Psoas muscle (tissue), 8 donors: ENCODE measurements at places on chromosomes 12 and 14. TPM values are rescaled to one million over a fixed set of nuclear protein-coding genes. Genes with fewer than 3 reads are reported as not detected.
A peak's percentile ranks its signal among the peaks of the same experiment; 100 is the strongest.

- no peak overlapping the region for H3K4me3 ChIP-seq
- H3K27me3 ChIP-seq: no peaks in the 10 kb centered on the region
- no peak overlapping the region for H3K27ac ChIP-seq
- H3K4me1 ChIP-seq: no peaks in the 10 kb centered on the region
- DNase-seq: no peak
These were observed 77.5 kb upstream of the ABCD2 start for GRCh38 chr12:39697108-39697507.

- H3K4me1 ChIP-seq: no peaks in the 10 kb centered on the region
- H3K27me3 ChIP-seq: no peaks in the 10 kb centered on the region
- no peak overlapping the region for H3K27ac ChIP-seq
- H3K36me3 ChIP-seq: no peaks in the 10 kb centered on the region
These were observed 2.1 kb downstream of the PLD4 start for GRCh38 chr14:104926619-104927431.

GRCh38 chr14:102370305-102370809, 7.6 kb downstream of the TECPR2 start:
- H3K27me3 ChIP-seq: no peaks in the 10 kb centered on the region
- no peak for DNase-seq
- H3K27ac ChIP-seq: no peak overlapping the region
- peaks cover 11% of the 10 kb centered on the region for H3K4me1 ChIP-seq
- H3K36me3 ChIP-seq: no peaks in the 10 kb centered on the region

DNA sequence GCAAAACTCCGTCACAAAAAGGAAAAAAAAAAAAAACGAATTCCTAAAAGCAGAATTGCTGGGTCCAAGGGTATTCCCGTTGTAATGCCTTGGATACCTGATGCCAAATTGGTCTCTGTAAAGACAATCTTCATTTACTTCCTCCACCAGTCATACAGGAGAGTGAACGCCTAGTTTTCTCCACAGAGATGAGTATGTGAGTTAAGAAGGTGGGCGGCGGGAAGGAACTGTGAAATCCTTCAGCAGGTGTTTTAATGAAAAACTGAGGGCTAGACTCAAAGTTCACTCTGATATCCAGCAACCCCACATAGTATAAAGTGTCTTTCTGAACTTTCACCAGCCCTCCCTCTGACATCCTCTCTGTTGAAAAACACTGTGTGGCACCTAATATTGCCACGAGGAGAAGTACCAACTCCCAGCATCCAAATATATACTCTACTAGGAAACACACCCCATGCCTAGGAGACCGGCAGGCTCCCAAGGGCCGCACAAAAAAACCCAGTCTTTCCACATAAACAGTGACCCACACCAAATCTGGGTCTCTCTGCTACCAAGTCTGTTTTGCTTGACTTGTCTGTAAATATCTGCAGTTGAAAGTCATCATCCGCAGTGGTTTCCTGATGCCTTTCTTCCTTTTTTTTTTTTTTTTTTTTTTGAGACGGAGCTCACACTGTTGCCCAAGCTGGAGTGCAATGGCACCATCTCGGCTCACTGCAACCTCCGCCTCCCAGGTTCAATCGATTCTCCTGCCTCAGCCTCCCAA, 30.3 kb upstream of the FOXN3 start:
- DNase-seq: no peak
- H3K27me3 ChIP-seq: no peaks in the 10 kb centered on the region
- H3K36me3 ChIP-seq: no peaks in the 10 kb centered on the region
- no peak overlapping the region for H3K4me3 ChIP-seq

GRCh38 chr12:53820514-53821306, 68.9 kb upstream of the CISTR start:
- H3K4me3 ChIP-seq: no peak overlapping the region
- H3K27ac ChIP-seq: no peak overlapping the region
- no peaks in the 10 kb centered on the region for H3K4me1 ChIP-seq
- no peaks in the 10 kb centered on the region for H3K36me3 ChIP-seq

GRCh38 chr12:125406131-125406530, 340.9 kb downstream of the AACS start:
- no peaks in the 10 kb centered on the region for H3K4me1 ChIP-seq
- H3K27ac ChIP-seq: no peak overlapping the region
- no peaks in the 10 kb centered on the region for H3K36me3 ChIP-seq

GRCh38 chr12:106049546-106049945, 89.2 kb downstream of the NUAK1 start:
- H3K36me3 ChIP-seq: no peaks in the 10 kb centered on the region
- H3K27ac ChIP-seq: no peak overlapping the region
- no peaks in the 10 kb centered on the region for H3K27me3 ChIP-seq
- no peak for DNase-seq
- no peak overlapping the region for H3K4me3 ChIP-seq

GRCh38 chr14:22980672-22981089, 1.7 kb downstream of the AJUBA start:
- DNase-seq: no peak
- H3K27me3 ChIP-seq: peaks cover 38% of the 10 kb centered on the region
- peak overlapping the region; percentile 71 for H3K4me3 ChIP-seq
- peaks cover 14% of the 10 kb centered on the region for H3K4me1 ChIP-seq

DNA sequence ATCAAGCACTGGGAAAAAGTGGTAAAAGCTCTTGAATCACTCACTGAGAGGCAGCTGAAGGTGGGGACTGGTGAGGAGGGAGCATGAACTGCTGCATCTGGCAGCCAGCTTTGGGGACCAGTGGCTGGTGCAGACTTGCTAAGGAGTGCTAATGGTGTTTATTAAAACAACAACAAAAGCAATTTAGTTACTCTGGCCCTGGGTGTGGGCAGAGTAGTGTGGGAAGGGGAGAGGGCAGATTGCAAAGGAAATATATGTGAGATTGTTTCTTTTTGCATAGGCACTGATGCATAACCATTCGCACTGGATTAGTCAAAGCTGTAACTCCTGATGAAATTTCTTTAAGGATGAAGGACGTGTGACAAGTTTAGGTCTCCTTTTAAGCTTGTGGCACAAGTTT, 8.1 kb downstream of the TXNRD1 start:
- H3K4me3 ChIP-seq: no peak overlapping the region
- H3K27me3 ChIP-seq: no peaks in the 10 kb centered on the region
- no peak for DNase-seq
- peaks cover 12% of the 10 kb centered on the region for H3K4me1 ChIP-seq
- H3K36me3 ChIP-seq: no peaks in the 10 kb centered on the region
- H3K27ac ChIP-seq: no peak overlapping the region

DNA sequence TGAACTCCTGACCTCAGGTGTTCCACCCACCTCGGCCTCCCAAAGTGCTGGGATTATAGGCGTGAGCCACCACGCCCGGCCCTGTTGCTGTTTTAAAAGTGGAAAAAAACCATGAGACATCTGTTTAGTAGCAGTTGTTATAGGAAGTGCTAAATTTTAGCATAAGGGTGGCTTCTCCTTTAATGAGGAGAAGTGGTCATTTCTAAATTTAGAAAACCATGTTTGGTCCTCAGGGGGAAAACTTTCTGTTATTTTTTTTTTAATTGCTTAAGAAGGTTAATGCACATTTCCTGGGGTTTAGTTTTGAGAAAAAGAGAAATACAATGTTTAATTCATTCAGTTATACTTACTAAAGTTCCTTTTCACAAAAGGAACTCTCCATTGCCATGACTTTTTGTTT, 102.1 kb downstream of the MYRFL start:
- H3K27me3 ChIP-seq: no peaks in the 10 kb centered on the region
- H3K36me3 ChIP-seq: no peaks in the 10 kb centered on the region
- no peaks in the 10 kb centered on the region for H3K4me1 ChIP-seq

DNA sequence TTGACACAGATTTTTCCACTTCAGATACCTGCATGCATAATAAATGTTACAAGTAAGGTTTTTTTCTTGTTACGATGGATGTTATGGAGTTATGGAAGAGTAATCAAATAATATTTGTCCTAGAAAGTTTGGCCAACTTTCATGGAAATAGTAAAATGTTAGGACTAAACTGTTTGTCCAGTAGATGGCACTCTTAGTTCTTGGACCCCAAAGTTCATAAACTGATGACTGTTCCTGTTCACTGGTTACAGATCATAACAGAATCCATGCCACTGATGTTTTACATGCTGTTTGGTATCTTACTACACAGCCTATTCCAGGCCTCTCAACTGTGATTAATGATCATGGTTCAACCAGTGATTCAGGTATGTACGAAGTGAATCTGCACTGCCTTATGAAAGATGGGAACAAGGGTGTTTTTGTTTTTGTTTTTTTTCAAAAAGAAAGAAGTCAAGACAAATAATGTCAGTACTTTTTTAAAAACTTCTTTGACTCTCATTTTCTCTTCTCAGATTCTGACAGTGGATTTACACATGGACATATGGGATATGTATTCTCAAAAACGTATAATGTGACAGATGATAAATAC, 48.8 kb upstream of the SLCO1C1 start:
- H3K36me3 ChIP-seq: no peaks in the 10 kb centered on the region
- no peaks in the 10 kb centered on the region for H3K27me3 ChIP-seq
- DNase-seq: no peak
- H3K4me1 ChIP-seq: no peaks in the 10 kb centered on the region

DNA sequence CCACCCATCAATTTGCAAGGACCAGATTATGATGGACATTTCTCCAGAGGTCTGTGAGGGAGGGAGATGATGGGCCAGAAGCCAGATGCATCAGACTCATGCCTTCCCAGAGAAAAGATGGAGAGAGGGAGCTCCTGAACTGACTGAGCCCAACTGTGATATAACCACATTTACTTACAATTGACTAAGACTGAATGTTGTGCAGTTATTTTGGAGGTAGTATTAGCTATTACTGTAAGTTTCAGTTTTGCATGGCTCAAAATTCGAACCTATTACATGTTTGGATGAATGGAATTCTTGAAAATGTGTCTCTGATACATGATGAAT, 211.1 kb upstream of the SFSWAP start:
- no peaks in the 10 kb centered on the region for H3K4me1 ChIP-seq
- DNase-seq: no peak
- no peak overlapping the region for H3K4me3 ChIP-seq
- no peak overlapping the region for H3K27ac ChIP-seq
- no peaks in the 10 kb centered on the region for H3K36me3 ChIP-seq

DNA sequence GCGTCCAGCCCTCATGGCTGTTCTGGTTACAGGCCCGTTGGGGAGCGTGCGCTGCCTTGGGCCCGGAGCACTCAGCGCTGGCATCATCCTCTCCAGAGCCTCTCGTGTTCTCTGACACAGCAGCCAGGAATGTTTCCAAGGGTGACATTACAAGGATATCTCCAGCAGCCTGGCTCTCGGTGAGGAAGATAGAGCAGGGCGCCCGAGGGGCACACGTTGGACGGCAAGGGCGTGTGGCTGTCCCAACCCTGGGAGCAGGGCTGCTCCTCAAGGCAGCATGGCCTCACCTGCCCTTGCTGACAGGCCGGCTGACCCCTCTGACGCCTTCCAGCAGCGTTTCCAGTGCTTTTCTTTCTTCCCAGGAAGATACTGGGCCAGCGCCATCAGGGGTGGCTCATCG, 14.4 kb downstream of the LRCOL1 start:
- DNase-seq: peak; percentile 7
- no peak overlapping the region for H3K27ac ChIP-seq
- no peaks in the 10 kb centered on the region for H3K4me1 ChIP-seq
- H3K36me3 ChIP-seq: no peaks in the 10 kb centered on the region
- H3K4me3 ChIP-seq: no peak overlapping the region
- peaks cover 44% of the 10 kb centered on the region for H3K27me3 ChIP-seq

DNA sequence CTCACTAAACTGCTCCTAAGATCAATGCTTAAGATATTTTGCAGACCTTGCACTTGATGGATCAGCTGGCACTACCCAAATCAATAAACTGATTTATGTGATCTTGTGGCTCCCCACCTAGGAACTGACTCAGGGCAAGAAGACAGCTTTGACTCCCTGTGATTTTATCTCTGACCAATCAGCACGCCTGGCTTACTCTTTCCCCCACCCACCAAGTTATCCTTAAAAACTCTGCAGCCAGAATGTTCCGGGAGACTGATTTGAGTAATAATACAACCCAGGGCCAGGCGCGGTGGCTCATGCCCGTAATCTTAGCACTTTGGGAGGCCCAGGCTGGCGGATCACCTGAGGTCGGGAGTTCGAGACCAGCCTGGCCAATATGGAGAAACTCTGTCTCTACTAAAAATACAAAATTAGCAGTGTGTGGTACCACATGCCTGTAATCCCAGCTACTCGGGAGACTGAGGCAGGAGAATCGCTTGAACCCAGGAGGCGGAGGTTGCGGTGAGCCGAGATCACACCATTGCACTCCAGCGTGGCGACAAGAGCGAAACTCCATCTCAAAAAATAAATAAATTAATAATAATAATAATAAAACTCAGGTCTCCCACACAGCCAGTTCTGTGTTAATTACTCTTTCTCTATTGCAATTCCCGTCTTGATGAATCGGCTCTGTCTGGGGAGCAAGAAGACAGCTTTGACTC, 12.0 kb downstream of the MORN3 start:
- no peaks in the 10 kb centered on the region for H3K4me1 ChIP-seq
- no peak for DNase-seq
- H3K4me3 ChIP-seq: no peak overlapping the region
- no peak overlapping the region for H3K27ac ChIP-seq
- H3K27me3 ChIP-seq: no peaks in the 10 kb centered on the region

DNA sequence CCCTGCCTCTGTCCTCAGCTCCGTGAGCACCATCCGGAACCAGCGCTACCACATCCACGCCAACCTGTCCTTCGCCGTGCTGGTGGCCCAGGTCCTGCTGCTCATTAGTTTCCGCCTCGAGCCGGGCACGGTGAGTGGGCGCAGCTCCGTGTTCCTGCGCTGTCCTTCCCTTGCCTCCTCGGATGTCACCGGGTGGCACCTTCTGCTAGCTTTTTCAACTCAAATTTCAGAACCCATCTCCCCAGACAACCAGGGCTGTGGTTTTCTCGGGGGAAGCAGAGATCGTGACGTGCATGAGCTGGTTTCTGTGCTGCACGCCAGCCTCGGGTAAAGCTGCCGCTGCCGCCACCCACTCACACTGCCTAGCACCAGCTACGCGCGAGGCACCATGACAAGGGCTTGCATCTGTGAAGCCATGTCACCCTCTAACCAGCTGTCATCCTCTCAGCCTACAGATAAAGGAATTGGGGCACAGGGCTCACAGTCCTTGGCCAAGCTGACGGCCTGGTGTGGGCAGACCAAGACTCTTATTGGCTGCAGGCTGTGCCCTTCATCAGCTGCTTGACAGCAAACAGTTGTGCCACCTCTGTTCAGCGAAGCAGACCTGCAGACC, 152.1 kb downstream of the ADGRD1 start:
- H3K4me1 ChIP-seq: no peaks in the 10 kb centered on the region
- no peaks in the 10 kb centered on the region for H3K36me3 ChIP-seq
- no peaks in the 10 kb centered on the region for H3K27me3 ChIP-seq
- no peak overlapping the region for H3K27ac ChIP-seq

DNA sequence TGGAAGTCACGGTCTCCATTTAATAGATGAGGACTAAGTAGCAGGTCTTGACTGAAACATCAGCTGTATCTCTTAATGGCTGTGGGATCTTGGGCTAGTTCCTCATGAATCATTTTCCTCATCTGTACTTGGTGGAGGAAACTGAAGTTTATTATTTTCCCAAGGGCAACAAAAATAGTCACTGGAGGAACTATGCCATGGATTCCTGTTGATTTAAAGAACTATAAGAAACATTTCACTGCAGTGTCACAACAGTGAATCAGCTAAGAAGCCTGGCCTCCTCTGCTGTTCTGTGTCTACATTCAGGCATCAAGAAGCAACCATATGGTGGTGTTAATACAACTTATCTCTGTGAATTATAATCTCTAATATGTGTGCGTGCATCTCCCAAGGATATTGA, 200.5 kb downstream of the STXBP6 start:
- no peak overlapping the region for H3K27ac ChIP-seq
- H3K4me1 ChIP-seq: no peaks in the 10 kb centered on the region
- H3K4me3 ChIP-seq: no peak overlapping the region

GRCh38 chr12:11059784-11060183, 2.3 kb downstream of the TAS2R46 start:
- H3K4me3 ChIP-seq: no peak overlapping the region
- H3K27ac ChIP-seq: no peak overlapping the region
- H3K36me3 ChIP-seq: no peaks in the 10 kb centered on the region
- H3K27me3 ChIP-seq: no peaks in the 10 kb centered on the region
- DNase-seq: no peak

MSI1 gene
- total RNA-seq: not detected

PLCZ1 gene
- total RNA-seq: not detected

GPR68 gene
- total RNA-seq: 0.27 TPM

KRT78 gene
- total RNA-seq: not detected

RNFT2 gene
- 0.22 TPM for total RNA-seq
